ENCODE measurements at places on chromosomes 3 and 15.

GRCh38 chr15:64525828-64526530 lies 65.6 kb downstream of the ZNF609 start:
- no peak for DNase-seq

DNA sequence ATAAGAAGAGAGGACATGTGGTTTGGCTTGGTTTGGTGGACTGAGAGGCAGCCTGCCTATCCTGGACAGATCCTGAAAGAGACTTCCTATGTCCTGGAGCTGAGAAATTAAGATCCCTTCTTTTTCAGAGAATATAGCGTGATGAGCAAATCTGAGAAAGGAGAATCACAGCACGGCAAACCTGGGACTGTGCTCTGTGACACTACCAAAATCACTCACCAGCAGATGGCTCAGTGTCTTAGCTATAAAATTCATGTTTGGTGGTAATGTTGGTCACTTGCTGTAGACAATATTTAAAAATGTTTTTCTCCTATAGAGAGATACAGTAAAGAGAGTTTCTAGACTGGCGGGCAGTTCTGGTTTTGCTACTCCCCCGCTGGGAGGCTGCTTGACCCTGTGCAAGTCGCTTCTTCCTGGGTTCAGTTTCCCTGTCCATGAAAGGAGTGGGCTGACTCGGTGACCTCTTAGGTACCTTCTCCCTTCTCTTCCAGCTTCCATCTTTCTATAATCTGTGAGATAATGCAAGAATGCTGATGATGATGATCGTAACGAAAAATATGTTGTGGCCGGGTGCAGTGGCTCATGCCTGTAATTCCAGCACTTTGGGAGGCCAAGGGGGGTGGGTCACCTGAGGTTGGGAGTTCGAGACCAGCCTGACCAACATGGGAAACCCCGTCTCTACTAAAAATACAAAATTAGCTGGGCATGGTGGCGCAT lies 7.6 kb upstream of the HES1 start:
- DNase-seq = no peak

DNA sequence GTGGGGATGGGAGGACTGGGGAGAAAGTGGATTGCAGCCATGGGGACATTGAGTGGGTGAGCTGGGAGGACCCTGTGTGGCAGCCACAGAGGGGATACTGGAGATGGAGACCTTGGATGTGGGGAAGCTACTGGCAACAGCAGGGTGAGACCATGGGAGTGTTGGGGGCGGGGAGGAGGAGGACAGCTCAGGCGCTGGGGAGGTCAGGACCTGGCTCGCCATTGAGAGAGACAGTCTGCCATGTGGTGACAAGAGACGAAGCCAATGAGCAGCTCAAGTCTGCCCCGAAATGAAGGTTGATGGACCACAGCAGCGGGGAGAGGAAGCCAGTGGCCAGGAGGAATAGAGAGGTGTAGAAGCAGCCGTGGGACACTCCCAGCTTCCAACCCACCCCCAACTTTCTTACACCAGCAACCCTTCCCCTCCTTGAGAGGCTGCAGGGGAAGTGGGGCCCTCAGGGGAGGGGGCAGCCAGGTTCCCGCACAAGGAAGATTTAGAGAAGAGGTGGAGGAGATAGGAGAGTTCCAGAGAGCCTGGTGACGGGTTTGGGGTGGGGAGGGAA lies 118.1 kb downstream of the ASB7 start:
- DNase-seq = no peak

- DNase-seq = no peak
Observed at GRCh38 chr3:150970665-150971324, 1.7 kb downstream of the CLRN1 start.

DNA sequence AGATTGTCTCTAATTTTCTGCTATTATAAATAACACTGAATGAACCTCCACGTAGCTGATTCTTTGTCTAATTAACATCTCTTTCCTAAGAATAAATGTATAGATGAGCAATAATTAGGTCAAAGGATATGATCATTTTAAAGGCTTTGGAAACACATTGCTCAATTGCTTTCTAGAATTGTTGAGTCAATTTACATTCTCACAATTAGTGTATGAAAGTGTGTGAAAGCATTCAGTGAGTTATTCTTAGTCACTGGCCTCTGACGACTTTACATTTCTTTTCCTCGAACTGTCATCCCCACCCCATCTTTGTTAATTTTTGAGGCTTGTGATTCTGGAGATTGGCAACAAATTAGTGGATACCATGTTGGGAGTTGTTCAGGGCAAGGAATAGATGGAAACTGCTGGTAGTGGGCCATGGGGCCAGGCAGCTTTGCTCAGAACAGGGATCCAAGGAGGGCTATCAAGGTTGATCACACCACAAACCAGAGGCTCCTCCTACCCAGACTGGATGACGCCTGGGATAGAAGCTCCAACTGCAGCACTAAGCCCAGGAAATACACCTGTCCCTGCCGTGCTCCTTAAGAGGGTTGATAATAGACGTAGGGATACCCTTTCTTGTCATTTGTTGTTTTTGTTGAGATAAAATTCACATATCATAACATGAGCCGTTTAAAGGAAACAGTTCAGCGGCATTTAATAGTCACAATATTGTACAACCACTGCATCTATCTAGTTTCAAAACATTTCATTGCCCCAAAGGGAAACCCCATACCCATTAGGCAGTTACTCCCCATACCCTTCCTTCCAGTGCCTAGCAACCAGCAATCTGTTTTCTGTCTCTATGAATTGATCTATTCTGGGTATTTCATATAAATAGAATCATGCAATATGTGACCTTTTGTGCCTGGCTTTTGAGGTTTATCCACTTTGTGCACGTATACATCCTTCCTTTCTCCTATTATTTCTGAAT lies 27.9 kb downstream of the EIF1B start:
- no peak for DNase-seq

GRCh38 chr3:100641471-100642032 lies 32.2 kb downstream of the ADGRG7 start:
- no peak for DNase-seq

GRCh38 chr3:69339760-69340159 lies 46.1 kb downstream of the FRMD4B start:
- no peak for DNase-seq

GRCh38 chr3:112615989-112616731 lies 24.8 kb downstream of the CCDC80 start:
- no peak for DNase-seq

DNA sequence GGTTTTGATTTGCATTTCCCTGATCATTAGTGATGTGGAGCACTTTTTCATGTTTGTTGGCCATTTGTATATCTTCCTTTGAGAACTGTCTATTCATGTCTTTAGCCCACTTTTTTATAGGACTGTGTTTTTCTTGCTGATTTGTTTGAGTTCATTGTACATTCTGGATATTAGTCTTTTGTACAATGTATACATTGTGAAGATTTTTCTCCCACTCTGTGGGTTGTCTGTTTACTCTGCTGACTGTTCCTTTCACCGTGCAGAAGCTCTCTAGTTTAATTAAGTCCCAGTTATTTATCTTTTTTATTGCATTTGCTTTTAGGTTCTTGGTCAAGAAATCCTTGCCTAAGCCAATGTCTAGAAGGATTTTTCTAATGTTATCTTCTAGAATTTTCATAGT lies 91.1 kb upstream of the ATP11B start:
- no peak for DNase-seq

Data from NCI-H1105 (cell line).